ENCODE measurements at places on chromosomes 3 and 15. TPM values are rescaled to one million over a fixed set of nuclear protein-coding genes. Genes with fewer than 3 reads are reported as not detected.

- no peak for DNase-seq
- H3K27me3 ChIP-seq: no peaks in the 10 kb centered on the region
- H3K36me3 ChIP-seq: no peaks in the 10 kb centered on the region
- peaks cover 26% of the 10 kb centered on the region for H3K4me1 ChIP-seq
- H3K27ac ChIP-seq: no peak overlapping the region
- H3K4me3 ChIP-seq: no peak overlapping the region
Observed at GRCh38 chr3:152348436-152349177, 79.9 kb downstream of the MBNL1 start.

GRCh38 chr3:20458994-20459716 is 273.1 kb upstream of the SGO1 start:
- no peak for DNase-seq
- no peak overlapping the region for H3K27ac ChIP-seq
- H3K36me3 ChIP-seq: no peaks in the 10 kb centered on the region
- H3K4me3 ChIP-seq: no peak overlapping the region
- no peaks in the 10 kb centered on the region for H3K4me1 ChIP-seq

DNA sequence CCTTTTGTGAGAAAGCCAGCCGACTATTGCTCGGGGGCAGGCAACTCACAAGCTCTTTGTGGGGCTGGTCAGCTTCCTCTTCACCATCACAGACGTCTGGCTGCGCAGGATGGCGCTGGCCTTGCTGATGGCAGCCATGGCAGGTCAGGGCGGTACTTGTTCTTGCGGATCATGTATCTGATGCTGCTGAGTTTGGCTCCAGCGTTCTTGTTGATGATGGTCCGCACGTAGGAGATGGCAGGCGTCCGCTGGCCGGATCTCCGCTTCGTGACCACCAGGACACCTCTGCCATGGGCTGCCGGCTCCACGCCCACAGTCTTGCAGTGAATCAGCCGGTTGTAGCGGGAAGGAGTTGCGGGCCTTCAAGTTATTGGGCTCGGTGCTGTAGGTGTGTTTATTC is 67.9 kb upstream of the SLC7A14 start:
- H3K27me3 ChIP-seq: peaks cover 36% of the 10 kb centered on the region
- no peaks in the 10 kb centered on the region for H3K4me1 ChIP-seq
- H3K4me3 ChIP-seq: no peak overlapping the region
- H3K27ac ChIP-seq: no peak overlapping the region

DNA sequence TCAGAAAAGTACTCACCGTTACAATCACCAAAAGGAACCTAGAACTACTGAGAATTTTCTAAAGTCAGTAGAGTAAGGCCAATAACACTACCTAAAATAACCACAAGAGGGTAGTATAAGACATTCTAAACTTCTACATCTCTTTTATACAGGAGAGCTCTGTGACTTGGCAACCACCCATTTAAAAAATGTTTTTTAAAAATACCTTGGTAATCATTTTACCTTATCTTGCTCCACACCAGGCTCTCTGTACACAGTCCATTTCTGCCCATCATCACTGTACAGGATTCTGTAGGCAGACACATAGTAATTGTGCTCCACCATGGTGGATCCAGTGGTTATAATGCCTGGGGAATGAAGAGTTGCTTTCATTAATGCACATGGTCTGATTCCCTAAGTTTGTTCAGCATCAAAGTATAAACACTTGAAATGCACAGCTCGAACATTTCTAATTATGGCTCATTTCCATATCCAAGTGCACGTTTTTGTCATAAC is 54.5 kb downstream of the ST3GAL6 start:
- H3K4me3 ChIP-seq: no peak overlapping the region
- peaks cover 3% of the 10 kb centered on the region for H3K36me3 ChIP-seq
- DNase-seq: no peak
- H3K27ac ChIP-seq: no peak overlapping the region

Gene MYZAP
- 6.2 TPM for total RNA-seq

Gene SLC28A1
- total RNA-seq: not detected
